ENCODE measurements at places on chromosomes 2 and 18.

DNA sequence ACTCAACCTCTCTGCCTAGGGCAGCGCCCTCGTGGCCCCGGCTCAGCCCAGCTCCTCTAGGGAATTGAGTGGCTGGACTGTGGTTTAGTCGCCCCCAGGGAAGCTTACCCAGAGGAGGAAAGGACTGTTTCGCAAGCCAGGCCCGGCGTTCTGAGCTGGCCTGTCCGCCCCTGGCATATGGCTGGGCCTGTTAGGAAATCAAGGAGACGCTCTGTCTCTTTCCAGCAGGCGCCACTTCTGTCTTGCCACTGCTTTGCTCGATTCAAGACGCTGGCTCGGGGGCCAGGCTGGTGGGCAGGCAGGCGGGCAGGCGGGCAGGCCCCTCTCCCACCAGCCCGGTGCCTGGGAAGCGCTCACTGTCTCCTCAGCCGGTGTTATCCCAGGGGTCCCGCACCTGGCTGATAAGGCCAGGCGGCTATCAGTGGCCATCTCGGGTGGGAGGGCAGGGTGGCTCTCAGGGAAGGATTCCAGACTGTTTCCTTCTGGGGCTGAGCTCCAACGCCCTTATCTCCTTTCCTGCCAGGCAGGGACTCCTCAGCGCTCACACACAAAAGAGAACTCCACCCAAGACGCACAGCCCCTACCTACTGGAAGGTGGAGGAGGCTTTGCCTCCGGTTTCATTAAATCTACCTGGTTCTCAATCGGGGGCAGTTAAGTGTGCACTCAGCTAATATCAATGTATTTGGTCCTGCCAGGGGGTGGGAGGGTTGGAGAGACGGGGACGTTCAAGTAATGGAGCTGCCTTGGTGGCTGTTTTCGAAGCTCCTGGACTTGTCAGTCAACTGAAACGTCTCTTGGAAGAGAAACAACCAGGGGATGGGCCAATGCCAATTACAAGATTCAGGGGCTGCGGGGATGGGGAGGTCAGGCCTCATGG, 109.1 kb downstream of the SMAD7 start:
- no peak for DNase-seq

GRCh38 chr2:202643012-202643858, 8.5 kb downstream of the FAM117B start:
- DNase-seq: no peak

DNA sequence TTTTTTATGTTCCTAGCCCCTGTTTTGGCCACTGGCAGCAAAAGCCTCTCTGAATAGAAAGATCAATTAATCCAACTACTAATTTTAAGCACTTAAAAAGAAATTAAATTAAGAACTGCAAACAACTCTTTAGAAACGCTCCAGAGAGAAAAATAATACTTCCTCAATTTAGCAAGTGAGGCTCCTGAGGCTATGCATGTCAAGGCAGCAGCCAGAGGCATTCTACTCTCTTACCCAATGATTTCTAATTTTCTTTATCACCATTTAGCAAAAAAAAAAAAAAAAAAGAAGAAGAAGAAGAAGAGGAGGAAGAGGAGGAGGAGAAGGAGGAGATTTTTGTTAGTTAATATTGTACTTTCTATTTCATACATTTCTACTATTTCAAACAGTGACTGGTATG, 68.5 kb downstream of the TMEM237 start:
- DNase-seq: no peak

GRCh38 chr18:8357320-8357719, 251.9 kb upstream of the RAB12 start:
- DNase-seq: no peak

DNA sequence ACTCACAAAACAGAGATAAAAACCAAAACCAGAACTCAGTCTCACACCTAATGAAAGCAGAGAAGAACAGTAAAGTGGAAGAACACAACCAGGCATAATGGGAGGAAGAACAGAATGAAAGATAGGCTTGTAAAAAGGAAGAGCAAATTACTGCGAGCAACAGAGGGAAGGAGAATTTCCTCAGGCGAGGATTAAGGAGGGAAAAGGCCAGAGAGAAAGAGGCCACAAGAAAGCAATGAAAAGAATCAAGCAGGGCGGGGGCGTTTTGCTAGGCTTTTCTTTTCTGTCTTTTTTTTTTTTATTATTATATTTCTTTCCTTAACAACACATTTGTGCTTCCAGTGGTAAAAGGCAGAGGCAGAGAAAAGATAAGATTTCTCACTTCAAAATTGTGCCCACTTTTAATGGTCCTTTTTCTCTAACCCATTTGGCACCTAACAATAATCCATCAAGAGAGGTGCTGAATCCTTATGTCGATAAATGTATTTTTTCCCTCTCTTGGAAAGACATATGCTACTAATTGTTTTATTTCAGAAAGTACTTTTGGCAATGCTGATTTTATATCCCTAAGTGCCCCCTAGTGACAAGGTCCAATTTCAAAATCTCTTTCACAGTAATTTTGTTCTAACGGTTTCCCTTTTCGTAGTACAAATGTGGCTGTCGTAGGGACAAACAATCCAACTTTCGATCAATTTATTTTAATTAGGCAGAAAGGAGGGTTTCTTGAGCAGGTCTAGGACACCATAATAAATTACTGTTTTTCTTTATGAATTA, 138.7 kb upstream of the AQP4 start:
- no peak for DNase-seq

GRCh38 chr18:75247611-75248421, 37.2 kb downstream of the TSHZ1 start:
- DNase-seq: no peak

DNA sequence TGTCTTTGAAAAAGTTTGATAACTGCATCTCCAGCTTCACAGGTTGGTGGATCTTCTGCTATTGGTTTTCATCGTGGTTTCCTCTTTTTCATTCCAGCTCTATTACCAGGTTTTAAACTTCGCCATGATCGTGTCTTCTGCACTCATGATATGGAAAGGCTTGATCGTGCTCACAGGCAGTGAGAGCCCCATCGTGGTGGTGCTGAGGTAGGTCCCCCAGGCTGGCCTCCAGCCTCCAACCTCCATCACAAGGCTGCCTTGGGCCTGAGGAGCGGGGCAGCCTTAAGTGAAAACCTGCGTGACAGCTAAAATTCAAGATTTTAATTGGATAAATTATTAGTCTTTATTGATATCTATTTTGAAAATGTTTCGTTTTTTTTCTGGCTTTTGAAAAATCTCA, 9.7 kb downstream of the SEC11C start:
- no peak for DNase-seq

GRCh38 chr2:197152451-197153228, 157.9 kb downstream of the ANKRD44 start:
- peak; percentile 26 for DNase-seq

- DNase-seq: no peak
Measured at GRCh38 chr18:62341473-62341872, 16.4 kb downstream of the TNFRSF11A start.

DNA sequence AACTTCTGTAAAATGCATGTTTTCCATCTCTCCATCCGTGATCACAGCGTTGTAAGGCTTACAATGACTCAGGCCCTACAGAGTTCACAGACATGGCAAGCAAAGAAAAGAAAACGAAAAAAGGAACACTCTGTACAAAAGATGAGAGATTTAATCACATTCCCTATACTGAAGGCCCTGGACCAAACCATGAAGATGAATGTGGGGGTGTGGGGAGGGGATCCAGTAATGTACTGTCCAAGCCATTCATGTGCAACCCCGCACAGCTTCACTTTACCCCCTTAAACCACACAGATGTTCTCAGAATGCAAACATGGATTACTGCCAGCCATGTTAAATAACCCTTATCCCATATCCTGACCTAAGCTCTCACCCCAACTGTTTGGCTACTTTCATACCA, 391.1 kb downstream of the NCKAP5 start:
- no peak for DNase-seq
